ENCODE measurements at places on chromosomes 1 and 21.

- DNase-seq: no peak
Measured at GRCh38 chr1:11145741-11146140, 43.4 kb upstream of the ANGPTL7 start.

GRCh38 chr1:53365437-53366063 is 37.7 kb upstream of the LRP8 start:
- DNase-seq: no peak

DNA sequence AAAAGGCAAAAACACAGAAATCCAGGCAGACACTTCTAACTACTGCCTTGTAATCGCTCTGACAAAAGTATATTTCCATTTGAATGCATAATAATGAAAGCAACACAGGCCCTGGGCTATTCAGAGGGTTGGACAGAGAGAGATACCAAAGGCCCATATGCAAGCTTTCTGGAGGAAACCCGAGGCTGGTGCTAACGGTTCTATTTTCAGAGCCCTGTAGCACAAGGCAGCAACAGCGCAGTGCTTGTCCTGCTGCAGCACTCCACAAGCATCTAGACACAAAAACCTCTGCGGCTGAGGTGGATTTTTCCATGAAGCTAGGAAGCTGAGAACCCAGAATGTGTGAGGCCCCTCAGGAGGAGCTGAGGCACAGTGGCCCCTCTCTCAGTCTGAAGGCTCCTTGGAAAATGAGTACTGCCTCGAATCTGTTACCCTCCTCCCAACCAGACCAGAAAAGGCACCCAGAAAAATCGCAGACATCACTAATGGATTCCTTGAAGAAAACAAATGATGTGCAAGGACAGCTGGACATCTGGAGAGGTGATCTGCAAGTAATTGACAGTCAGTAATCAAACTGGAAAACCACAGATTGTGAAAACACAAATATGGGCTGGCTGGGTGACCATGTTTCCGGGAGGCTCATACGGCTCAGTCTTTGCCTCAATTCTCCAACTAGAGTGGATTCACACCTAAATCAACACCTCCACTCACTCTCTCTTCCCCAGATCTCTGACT is 54.0 kb downstream of the COLGALT2 start:
- no peak for DNase-seq

DNA sequence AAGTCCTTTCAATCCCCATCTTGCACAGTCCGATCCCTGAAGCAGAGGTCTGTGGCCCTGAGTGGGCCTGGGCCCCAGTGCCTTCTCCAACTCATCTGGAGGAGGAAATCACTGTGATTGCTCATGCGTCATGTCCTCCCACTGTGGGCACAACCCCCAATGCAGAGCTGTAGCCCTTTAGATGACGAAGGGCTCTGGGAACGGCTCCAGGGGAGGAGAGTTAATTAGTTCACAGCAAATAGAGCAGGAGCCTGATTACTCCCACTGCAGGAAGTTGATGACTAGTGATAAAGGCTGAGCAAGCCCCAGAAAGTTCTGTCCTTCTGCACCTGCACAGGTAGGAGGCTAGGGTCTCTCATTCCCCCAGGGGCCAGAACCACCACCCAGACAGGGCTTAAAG is 111.5 kb downstream of the CCDC185 start:
- no peak for DNase-seq

GRCh38 chr1:43269627-43270375 is at the start of gene TMEM125:
Gene TMEM125 (plus strand): TSS chr1:43269983. CDS start chr1:43272723, 2,740 bp downstream.
- DNase-seq: no peak
